ENCODE measurements at places on chromosomes 1 and 21.

GRCh38 chr1:182397653-182398393 lies 2.6 kb downstream of the TEDDM1 start:
- DNase-seq: no peak

DNA sequence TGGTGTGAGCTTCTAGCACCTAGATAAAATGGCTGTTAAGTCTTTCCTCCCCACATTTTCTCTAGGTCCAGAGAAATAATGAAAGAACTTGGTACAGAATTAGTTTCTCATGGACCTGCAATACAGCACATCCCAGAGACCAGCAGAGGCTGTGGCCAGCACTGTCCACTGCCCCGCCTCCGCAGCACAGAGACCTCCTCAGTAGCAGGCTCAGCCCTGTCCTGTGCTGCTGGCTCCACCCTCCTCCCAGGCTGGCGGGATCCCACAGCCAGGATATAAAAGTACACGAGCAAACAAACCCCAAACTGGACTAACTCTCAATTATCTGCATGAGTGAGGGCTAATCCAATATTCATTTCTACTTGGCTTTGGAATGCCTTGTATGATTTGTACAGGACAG lies 401.5 kb downstream of the RPS6KC1 start:
- DNase-seq: no peak

- peak; percentile 32 for DNase-seq
Measured at GRCh38 chr1:168408884-168409283, 128.2 kb downstream of the TBX19 start.

DNA sequence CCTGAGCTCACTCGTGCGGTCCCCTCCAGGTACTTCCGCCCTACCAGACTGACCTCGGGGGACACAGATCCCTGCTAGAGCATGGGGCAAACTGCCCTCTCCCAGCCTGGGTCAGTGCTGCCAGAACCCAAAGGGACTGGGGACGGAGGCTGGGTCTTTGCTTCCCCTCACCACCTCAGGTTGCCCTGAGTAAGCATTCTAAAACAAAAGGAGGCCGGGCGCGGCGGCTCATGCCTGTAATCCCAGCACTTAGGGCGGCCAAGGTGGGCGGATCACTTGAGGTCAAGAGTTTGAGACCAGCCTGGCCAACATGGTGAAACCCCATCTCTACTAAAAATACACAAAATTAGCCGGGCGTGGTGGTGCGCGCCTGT lies 108.4 kb downstream of the SPSB1 start:
- no peak for DNase-seq

GRCh38 chr1:228176024-228176395 lies 10.4 kb downstream of the IBA57 start:
- no peak for DNase-seq

GRCh38 chr1:107434361-107434693 lies 293.5 kb downstream of the NTNG1 start:
- DNase-seq: no peak

GRCh38 chr1:21331752-21332478 lies 41.7 kb upstream of the ECE1 start:
- no peak for DNase-seq

Data from T-helper 9 cell (primary cell).